ENCODE measurements at places on chromosomes 2 and 18.

- no peak for DNase-seq
Measured at GRCh38 chr2:145256551-145256950, 736.6 kb upstream of the ZEB2 start.

GRCh38 chr2:129247751-129248150, 731.7 kb upstream of the RAB6C start:
- no peak for DNase-seq

GRCh38 chr2:129756276-129756675, 223.2 kb upstream of the RAB6C start:
- no peak for DNase-seq

DNA sequence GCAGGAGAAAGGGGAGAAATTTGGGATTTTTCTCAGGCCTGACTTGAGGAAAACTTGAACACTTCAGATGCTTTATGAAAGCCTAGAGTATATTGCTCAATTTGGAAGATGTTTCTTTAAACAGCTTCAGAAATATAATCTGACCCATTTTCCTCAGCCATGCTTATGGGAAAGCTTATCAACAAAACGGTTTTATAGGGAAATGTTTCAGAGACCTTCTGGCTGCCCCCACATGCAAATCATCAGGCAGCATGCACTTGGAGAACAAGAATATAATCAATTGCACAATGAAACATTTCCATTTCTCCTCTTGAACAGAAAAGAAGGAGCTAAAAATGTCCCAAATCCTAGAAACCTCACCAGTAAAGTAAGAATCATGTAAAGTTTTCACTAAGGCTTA, 411.2 kb upstream of the ETAA1 start:
- DNase-seq, result no peak

- no peak for DNase-seq
Measured at GRCh38 chr2:205462681-205463345, 219.5 kb upstream of the NRP2 start.

DNA sequence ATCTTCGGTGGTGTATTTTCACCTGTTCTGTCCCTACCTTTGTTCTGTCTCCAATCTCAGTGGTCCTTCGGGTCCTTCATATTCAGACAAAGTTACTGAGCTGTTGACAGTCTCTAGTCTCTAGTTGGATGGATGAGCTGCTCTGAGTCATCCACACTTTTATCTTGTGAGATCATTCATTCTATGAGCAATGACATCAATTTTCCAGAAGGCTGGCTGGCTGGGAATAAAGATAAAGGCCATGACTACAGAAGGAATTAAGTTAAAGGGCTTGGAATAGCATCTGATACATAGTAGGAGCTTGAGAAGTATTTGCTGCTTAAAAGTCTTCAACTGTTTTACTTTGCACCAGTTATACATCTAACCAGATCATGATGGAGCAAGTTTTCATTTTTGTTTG, 43.1 kb upstream of the SLC39A10 start:
- no peak for DNase-seq

DNA sequence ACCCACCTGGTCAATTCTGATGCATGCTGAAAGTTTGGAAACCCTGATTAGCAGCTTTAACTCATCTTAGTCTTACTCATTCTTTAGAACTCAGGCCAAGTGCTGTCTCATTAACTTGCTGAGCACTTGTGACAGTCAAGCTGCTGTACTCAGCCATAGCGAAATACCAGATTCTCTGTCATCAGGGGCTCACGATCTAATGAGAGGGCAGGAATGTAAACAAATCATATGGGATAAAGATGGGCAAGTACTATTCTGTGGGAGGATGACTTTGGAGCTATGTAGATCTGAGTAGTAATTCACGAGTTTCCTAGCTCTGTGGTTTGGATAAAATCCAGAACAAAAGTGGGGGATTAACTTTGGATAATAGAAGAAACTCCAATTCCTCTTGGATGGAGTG, 376.6 kb downstream of the HRH4 start:
- no peak for DNase-seq

DNA sequence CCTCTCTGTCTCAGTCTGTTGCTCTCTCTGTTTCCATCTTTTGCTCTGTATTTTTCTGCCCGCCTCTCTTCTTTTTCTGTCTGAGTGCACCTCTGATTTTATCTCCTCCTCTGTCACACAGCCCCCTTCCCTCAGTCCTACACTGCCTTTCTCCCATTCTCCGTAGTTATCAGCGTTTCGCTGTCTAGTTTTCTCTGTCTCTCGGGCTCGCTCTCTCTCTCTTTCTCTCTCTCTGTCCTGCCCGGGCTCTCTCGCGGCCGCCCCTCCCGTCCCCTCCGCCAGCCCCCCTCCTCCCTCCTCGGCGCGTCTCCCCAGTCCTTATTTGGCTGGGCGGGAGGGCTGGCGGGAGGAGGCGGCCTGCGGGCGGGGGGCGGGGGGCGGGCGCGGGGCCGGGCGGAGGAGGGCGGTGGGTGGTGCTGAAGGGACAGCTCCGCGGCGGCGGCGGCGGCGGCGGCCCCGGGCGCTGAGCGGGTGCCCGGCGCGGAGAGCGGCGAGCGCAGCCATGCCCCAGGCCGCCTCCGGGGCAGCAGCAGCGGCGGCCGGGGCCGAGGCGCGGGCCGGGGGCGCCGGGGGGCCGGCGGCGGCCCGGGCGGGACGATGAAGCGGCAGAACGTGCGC, at the start of gene KCNK3:
KCNK3 (plus strand) TSS at position 444 of the 618 bp plus-strand sequence; CDS start at position 598, 154 bp downstream.
- DNase-seq, result peak; percentile 18

DNA sequence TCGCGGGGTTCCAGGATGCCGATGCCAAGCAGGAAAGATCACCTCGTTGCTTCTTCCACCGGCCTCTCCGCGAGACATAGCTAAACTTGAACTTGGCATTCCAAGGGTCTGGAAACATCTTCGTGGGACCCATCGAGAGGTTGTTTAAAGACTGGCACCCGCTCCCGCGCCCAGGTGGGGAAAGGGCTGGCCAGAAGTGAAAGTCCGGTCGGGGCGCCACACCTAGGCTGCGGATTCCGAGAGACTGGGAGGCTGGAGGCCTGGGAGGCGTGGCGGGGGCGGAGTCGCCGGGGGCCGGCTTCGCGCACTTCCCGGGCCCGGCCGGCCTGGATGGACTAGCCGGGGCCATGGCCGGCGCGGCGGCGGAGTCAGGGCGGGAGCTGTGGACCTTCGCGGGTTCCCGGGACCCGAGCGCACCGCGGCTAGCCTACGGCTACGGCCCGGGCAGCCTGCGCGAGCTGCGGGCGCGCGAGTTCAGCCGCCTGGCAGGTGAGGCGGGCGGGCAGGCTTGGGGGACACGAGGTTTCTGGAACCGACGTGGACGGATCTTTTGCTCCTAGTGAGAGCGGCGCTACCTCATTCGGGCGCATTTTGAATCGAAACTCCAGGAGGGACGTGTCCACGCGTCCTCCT, at the start of gene MOCOS:
MOCOS (plus strand) TSS at position 305 of the 633 bp plus-strand sequence; CDS start at position 348, 43 bp downstream.
- peak; percentile 23 for DNase-seq

DNA sequence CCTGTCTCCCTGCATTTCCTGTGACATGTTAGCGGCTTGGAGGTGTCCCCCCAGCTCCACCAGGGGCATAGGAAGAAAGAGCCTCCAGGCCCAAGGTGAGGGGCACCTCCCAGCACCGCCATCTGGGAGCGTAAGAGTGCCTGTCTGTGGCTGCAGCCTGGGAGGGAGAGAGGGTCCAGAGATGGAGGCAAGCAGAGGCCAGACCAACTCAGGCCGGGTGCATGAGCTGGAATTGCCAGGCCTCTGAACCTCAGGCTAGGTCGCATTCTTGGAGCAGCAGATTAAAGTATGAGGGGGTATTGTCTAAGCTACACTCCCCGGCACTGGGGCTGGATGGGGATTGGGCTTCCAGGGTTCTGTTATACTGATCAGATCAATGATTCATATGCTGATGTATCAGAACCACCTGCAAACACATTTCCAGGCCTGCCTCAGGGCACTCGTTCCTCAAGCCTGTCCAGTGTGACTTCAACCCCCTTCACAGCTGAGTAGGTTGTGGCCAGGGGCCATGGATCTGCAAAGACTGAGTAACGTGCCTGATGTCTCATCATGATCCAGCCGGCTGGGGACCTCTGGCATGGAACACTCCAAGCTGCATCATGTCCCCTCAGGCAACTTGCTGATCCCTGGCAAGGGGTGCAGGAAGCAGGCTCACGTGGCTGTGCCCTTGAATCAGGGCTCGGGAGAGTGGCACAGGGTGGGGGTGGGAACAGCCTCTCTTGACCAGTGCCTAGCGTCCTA, 73.2 kb downstream of the HS1BP3 start:
- DNase-seq, result no peak

- no peak for DNase-seq
Measured at GRCh38 chr18:48655508-48655907, 116.7 kb downstream of the CTIF start.

DNA sequence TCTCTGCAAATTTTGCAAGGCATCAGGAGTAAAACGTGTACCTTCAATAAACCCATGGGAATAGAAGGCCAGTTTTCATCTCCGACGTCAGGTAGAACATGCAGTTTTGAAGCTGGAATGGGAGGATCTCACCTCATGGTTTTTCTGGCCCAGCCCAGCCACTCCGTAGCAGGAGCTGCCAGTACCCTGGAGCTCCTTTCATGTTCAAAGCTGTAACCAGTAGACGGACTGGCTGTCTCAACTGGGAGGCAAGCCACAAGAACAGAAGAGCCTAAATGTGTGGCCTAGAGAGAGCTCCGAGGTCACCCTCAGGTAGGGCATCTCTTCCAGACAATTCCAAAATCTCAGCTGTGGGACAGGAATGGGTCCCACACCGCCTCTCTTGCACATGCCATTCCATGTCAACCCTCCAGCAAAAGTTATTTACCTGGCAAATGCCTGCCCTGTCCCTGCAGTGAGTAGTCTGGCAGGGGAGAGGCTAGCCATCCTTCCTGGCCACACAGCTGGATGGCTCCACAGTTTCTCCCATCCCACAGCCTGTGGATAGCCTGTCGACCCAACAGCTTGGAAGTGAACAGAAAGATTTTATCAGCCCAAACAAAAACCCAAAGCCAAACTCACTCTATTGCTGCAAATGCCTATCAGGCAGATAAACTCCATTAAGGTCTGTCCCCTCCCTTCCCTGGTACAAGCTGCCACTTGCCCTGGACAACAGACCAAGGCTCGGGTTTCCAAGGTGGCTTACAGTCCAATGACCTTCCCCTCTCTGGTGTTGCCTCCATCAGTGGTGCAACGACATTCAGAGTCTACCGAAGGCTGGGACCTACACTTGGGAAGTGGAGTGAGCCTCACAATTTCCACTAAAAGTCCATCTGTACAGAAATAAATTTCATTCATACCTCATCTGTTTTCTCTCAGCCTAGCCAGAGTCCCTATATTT, 27.8 kb downstream of the CRACDL start:
- DNase-seq, result no peak

DNA sequence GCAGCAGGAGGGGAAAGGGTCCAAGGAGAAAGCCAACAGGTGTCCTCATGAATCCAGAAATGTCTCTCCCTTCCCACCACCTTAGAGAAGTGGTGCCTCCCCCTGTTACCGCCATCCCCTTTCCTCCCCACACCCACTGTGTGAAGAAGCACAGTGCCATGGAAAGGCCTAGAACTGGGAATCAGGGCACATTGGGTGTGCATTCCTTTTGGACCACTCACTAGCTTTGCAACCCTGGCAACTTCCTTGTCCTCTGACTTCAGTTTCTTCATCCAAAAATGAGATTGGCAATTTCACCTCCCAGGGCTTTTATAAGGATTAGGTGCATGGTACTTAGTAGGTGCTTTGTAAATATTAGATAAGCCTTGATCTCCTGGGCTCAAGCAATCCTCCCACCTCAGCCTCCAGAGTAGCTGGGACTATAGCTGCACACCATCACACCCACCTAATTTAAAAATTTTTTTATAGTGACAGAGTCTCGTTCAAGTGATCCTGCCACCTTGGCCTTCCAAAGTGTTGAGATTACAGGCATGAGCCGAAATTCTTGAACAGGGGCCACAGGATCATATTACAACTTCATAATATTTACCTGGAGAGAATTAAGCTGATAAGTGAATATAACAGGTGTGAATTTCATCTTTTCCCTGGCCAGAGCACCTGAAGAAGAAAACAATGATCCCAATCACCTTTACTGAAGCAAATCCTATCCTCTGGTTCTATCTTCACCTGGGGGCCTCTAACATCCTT, 97.9 kb upstream of the TAF1B start:
- no peak for DNase-seq

DNA sequence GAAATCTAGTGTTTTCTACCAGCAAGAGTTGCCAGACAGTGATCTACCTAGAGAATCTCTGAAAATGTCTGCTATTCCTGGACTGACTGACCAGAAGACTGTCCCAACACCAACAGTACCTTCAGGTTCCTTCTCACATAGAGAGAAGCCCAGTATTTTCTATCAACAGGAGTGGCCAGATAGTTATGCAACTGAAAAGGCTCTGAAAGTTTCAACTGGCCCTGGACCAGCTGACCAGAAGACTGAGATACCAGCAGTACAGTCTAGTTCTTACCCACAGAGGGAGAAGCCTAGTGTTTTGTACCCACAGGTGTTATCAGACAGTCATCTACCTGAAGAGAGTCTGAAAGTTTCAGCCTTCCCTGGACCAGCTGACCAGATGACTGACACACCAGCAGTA, 63.8 kb downstream of the ALMS1 start:
- DNase-seq, result no peak

GRCh38 chr2:176124110-176124946, 1.8 kb downstream of the HOXD9 start:
- DNase-seq, result no peak

GRCh38 chr2:30276455-30276911, 45.1 kb downstream of the LBH start:
- no peak for DNase-seq

DNA sequence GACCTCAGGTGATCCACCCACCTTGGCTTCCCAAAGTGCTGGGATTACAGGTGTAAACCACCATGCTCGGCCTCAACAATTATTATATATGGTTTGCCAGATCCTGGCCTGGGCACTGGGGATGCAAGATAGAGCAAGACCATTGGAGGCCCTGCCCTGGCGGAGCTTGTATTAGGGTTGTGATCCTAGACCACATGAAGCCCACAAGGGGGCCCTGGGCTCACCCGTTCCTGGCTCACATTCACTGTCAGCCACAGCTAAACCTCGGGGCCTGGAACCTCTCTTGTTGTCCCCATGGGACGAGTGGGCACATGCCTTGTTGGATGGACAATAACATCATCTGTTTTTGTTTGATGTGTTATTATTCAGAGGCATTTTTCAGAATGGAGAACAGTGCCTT, 14.9 kb downstream of the HPCAL1 start:
- DNase-seq, result no peak

DNA sequence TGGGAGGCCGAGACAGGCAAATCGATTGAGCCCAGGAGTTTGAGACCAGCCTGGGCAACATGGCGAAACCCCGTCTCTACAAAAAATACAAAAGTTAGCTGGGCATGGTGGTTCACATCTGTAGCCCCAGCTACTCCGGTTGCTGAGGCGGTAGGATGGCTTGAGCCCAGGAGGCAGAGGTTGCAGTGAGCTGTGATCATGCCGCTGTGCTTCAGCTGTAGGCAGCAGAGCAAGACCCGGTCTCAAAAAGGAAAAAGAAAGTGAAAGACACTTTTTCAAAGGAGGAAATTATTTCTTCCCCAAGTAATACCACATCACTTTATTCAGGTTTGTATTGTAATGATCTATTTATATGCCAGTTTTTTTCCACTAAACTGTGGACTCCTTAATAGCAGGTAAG, 35.7 kb upstream of the TAF4B start:
- no peak for DNase-seq

Measured in activated gamma-delta T cell (primary cell).